ENCODE measurements at places on chromosomes 11 and 22.

GRCh38 chr11:44475114-44475686 is 90.3 kb upstream of the CD82 start:
- no peak for DNase-seq

DNA sequence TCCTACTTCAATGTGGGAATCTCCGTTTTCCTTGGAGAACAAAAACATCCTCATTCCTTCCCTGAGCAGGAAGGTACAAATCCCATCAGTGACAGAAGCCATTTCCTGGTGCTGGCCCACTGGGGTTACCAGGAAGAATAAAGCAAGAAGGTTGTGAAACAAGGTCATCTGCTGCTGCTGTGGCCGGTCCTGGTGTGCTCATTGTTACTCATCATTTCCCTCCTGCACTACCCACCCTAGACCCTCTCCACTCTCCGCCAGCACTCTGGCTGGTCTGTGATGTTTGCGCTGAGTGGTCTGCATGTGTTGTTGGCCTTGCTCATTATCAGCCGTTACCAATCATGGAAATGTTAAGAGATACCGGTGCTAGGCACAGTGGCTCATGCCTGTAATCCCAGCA is 37.0 kb downstream of the OSBP2 start:
- DNase-seq = no peak

GRCh38 chr22:27748349-27748748 is 53.2 kb downstream of the MN1 start:
- DNase-seq = peak; percentile 65

DNA sequence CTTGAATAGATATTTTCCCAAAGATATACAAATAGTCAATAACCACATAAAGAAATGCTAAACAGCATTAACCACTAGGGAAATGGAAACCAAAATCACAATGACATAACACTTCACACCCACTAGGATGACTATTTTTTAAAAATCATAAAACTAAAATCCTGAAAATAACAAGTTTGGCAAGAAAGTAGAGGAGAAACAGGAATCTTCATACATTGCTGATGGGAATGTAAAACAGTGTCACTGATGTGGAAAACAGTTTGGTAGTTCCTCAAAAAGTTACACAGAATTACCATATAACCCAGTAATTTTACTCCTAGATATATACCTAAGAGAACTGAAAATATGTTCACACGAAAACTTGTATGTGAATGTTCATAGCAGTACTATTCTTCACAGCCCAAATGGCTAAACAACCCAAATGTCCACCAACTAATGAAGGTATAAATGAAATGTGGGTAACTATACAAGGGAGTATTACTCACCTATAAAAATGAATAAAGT is 12.5 kb downstream of the PICALM start:
- DNase-seq = no peak

- DNase-seq = no peak
These were observed 41.9 kb downstream of the MYO18B start for GRCh38 chr22:25783856-25784255.

- no peak for DNase-seq
These were observed 716.6 kb upstream of the TENM4 start for GRCh38 chr11:80157447-80157846.

- DNase-seq = no peak
These were observed 124.5 kb upstream of the HSD17B12 start for GRCh38 chr11:43555816-43556611.

- peak; percentile 65 for DNase-seq
These were observed 51.8 kb downstream of the C11orf71 start for GRCh38 chr11:114348200-114349191.
